ENCODE measurements at places on chromosomes 3 and 15.

- DNase-seq = no peak
Observed at GRCh38 chr3:133455960-133456359, 56.1 kb downstream of the BFSP2 start.

- DNase-seq = no peak
Observed at GRCh38 chr3:131690800-131691199, 188.0 kb upstream of the MRPL3 start.

DNA sequence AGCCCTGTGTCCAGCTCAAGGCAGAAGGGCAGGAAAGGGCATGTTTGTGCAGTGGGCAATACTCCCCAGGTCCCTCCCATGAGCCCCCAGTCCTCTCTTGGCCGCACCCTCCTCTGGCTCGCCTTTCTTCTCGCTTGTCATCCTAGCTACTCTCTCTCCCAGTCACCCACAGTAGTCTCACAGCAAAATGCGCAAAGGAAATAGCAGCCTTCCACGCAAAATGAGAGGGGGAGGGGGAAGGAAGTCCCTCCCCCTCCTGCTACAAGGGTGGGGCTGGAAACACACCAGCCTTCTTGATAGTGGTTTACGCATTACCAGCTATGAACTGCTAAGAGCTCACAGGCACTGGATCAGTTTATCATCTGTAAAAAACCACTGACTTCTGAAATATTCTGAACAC is 83.8 kb downstream of the GADL1 start:
- no peak for DNase-seq

GRCh38 chr15:83904107-83905040 is 250.5 kb downstream of the ADAMTSL3 start:
- DNase-seq = no peak

GRCh38 chr3:139836698-139837464 is 98.1 kb upstream of the CLSTN2 start:
- DNase-seq = no peak

- DNase-seq = no peak
Observed at GRCh38 chr3:13613343-13614190, 64.6 kb downstream of the FBLN2 start.

GRCh38 chr15:54843006-54843405 is 353.7 kb downstream of the RSL24D1 start:
- no peak for DNase-seq

DNA sequence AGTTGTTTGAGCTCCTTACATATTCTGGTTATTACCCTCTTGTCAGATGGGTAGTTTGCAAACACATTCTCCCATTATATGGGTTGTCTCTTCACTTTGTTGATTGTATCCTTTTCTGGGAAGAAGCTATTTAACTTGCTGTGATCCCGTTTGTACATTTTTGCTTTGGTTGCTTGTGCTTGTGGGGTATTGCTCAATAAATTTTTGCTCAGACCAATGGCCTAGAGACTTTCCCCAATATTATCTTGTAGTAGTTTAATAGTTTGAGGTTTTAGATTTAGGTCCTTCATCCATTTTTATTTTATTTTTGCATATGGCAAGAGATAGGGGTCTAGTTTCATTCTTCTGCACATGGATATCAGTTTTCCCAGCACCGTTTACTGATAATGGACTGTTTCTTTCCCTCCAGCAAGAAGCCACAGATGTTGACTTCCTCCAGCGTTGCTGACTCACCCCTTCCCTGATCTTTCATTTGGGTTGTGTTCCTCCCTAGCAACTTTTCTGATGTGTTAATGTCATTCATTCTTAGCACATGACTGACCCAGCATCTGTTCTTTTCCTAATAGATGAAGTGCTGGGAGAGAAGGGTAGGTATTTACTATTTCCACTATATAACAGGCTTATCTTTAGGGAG is 166.7 kb upstream of the SGO1 start:
- DNase-seq = no peak

DNA sequence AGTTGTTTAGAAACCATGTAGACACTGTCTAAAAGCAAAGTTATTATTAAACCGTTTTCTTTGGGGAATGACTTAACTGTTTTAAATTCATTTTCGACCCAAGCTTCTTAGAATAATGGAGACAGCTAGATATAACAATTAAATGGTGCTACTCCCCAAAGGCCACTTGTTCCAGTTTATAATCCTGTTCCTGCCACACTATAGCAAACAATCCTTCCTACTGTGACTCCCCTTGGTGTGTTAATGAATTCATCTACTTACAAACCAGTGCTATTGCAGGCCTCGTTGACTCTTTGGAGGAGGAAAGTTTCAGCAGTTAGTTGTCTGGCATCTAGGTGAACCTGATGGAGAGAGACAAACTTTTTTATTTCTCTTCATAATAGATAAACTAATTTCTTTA is 25.2 kb upstream of the CLSTN2 start:
- no peak for DNase-seq

DNA sequence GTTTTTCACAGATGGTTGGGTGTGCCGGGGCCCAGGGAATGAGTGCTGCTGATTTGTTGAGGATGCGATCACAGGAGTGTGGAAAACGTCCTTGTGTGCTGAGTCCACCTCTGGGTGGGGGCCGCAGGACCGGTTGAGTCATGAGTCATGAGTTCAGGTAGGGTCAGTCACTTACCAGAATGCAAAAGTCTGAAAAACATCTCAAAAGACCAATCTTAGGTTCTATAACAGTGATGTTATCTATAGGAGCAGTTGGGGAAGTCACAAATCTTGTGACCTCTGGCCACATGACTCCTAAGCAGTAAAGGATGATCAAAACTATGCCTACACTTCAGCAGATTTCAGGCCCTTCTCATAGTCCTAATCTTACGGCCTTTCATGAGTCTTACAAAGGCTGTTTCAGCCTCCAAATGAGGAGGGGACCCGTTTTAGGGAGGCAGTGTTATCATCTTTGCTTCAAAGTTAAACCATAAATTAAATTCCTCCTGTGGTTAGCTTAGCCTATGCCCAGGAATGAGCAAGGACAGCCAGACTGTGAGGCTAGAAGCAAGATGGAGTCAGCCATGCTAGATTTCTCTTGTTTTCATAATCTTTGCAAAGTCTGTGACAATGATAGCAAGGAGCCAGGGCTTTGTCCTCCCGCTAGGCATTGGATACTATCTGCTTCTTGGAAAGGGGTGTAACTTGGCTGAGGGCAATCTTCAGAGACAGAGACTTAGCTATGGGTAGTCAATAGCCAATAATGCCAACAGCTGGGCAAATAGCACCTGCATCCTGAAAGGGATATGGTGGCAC is 30.6 kb upstream of the PIAS1 start:
- no peak for DNase-seq

GRCh38 chr15:36178303-36178633 is 401.2 kb upstream of the CDIN1 start:
- DNase-seq = no peak
